ENCODE measurements at places on chromosomes 7 and 10.

DNA sequence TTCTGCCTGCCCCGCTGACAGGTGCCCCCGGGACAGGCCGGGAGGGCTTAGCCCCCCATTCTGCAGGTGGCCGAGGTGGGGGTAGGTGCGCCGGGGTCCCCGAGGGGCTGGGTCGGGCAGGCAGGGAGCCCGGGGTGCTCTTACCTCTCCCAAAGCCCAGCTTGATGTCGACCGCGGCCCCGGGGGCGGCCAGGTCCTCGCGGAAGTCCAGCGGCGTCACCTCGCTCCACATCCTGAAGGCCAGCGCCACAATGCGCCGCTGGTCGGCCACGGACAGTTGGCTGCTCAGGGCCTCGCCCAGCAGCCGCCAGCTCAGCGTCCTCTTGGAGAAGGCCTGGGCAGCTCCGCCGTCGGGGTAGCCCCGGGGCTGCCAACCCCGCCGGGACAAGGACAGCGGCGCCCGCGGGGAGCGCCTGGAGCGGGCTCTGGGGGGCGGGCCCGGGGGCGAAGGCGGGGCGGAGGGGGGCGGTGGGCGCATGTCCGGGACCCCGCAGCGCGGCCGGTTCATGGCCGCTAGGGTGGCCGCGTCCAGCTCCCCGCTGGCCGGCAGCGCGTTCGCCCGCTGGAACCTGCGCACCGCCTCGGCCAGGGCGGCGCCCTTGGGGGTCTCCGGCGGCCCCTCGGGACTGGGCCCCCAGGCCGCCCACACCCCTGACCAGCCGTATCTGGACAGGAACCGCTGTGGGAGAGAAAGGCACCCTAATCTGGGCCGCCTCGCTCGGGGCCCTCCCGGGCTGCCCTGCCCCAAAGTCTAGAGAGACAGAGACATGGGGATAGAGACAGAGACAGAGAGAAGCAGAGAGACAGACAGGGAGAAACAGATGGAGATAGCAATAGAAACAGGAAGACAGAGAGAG, 1.7 kb downstream of the MMP21 start:
- DNase-seq, result no peak

DNA sequence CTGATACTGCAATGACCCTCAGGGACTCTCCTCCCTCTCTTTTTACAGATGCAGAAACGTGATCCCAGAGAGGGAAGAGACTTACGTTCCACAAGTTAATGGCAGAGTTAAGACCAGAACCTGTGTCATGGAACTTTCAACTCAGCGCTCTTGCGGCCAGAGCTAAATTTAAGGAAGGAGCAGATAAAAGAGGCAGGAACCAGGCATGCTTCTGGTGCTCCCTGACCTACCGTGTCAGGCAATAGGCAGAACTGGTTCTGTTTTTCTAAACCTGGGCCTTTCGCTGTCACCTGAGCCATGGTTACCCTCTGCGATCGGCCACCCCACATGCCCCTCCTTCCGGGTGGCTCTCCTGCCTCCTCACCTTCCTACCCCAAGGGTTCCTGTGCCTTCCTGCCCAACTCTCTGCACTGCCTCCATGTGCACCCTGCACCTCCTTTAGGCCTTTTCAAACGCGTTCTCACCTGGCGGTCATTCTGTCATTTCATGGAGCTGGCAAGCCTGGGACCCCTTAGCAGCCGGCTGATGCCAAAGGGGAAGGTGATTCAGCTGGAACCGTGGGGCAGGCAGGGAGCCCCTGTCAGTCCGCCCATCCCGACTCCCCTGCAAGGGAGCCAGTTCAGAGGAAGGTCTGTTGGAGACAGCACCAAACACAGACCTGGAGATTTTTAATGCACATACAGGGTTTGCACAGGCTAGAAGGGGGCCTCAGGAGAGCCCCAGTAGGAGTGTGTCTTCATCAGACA, 7.7 kb upstream of the GBX1 start:
- DNase-seq, result no peak

- DNase-seq, result no peak
These were observed 5.7 kb downstream of the RARRES2 start for GRCh38 chr7:150335774-150336112.

- DNase-seq, result no peak
These were observed 335.5 kb downstream of the LRRTM3 start for GRCh38 chr10:67261300-67261797.

- no peak for DNase-seq
These were observed 227.7 kb upstream of the TEX47 start for GRCh38 chr7:89023206-89023605.

DNA sequence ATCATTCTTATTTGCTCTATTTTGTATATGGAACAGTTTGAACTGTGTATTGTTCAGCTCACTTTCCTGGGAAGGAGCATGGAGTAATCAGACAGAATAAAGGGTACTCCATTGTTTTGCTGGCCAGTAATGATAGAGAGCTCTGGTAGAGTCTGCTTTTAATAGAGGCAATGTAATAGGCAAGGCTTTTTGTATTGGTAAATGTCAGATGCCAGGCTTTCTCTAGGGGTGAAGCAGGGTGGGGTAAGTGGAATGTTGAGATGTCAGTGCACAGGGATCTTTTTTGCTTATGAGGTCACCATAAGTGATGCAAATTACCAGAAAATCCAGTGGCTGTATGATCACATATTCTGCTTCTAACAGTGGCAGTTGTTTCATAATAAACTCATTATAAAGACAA, 1088.3 kb upstream of the SORCS1 start:
- no peak for DNase-seq

DNA sequence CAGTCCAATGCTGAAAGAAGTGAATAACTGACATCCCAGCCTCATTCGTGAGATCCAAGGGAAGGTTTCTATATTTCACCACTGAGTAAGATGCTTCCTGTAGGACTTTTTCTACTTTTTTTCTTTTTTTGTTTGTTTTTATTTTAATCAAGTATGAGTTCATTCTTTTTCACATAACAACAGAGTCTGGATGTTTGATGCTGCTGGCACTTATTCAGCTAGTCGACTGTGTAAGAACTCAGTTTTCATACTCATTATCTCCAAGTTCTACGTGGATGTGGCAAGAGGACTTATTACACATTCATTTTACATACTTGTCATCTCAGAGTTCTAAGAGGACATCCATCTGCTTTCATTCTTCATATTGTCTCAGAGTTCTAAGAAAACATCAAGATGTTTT, 86.9 kb downstream of the CPXM2 start:
- DNase-seq, result no peak

Measured in stimulated activated CD4-positive, alpha-beta T cell treated with anti-CD3 and anti-CD28 coated beads, TNF-alpha, amount 100 ng/mL, for 24 hours (primary cell).